Lower leg skin (tissue), 4 donors: ENCODE measurements at places on chromosomes 12 and 14. TPM values are rescaled to one million over a fixed set of nuclear protein-coding genes. Genes with fewer than 3 reads are reported as not detected.

GRCh38 chr14:75995372-75996041 lies 9.9 kb downstream of the IFT43 start:
- DNase-seq, result no peak

Gene AKAP6
- 4.1 TPM for total RNA-seq

GRCh38 chr14:72164420-72165228 lies 232.4 kb downstream of the RGS6 start:
- no peak for DNase-seq

DNA sequence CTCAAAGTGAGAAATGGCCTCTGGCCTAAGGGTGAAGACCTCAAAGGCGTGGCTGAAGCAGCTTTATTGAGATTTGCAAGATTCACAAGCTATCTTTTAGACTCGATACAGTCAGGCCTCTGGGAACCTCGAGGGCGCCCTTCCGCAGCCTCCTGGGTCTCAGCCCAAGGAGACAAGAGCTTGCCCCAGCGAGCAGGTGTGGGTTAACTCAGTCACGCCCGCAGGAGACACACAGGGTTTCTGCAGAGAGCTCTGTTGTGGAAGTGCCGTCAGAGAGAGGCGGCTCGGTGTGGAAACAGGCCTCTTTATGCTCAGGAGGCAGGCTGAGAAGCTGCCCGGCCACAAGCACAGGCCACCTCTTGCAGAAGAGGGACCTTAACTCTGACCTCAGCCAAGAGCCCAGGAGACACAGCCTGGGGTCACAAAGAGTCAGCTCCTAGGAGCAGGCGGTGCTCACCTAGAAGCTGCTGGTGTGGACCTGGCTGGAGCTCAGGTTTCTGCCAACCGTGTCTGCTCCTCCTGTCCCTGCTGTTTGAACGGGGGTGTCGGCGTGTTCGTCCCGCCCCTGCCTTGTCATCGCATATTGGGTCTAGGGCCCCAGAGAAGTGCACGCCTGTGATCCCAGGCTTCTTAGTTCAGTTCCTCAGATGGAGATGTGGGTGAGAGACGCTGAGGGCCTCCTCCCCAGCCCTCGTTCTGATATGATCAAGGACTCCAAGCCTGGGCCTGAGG lies 42.1 kb upstream of the FBRSL1 start:
- no peak for DNase-seq

GRCh38 chr14:105938055-105938863 lies 411.9 kb downstream of the TMEM121 start:
- DNase-seq, result peak; percentile 54

Gene SYCP3
- not detected for total RNA-seq

Gene SIX4
- 0.75 TPM for total RNA-seq

DNA sequence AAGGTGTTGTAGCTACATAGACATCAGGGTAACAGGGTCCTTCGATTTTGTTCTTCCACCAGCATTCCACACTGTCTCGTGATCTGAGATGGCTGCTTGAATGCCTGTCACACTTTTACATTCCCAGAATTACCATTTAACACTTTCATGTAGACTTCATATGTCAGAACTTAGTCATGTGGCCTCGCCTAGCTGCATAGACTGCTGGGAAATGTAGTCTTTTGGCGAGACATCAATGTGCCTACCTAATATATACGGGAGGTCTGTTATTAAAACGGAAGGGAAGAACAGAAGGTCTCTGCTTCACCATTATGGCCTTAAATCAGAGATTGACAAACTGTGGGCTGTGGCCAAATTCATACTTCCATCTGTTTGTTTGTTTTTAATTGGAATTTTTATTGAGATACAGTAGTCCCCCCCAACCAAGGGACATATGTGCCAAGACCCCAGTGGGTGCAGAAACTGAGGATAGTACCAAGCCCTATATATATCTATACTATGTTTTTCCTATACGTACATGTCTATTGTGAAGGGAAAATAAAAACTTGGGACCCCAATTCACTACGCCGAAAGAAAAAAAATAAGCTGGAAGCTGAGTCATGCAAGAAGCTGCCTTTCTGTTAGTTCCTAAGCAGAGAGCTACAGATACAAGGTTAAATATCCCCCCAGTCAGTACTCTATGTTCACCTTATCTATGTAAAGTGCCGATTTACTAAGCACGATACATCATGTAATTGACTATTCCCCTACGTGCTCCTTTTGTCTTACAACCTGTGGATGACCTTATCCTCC lies 11.3 kb upstream of the HRK start:
- DNase-seq, result no peak

GRCh38 chr12:10624605-10625004 lies 11.2 kb upstream of the MAGOHB start:
- DNase-seq, result no peak

Gene TSPAN19
- total RNA-seq, result not detected

DNA sequence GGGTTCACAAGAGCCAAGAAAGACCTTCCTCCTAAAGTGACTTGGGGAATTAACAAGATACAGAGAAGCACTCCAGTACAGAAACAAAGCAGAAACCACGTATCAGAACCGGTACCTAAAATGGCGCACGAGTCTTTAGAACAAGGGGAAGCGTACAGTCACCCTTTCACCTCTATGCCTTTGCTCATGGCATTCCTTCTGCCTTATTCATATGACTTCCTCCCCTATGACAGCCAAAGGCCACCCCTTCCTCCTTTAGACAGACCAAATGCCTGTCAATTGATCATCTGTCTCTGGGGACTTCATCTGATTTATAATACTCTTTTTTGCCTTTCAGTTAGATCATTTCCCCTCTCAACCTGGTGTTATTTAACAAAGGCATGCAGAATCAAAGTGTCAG lies 89.5 kb upstream of the OSBPL8 start:
- DNase-seq, result no peak

DNA sequence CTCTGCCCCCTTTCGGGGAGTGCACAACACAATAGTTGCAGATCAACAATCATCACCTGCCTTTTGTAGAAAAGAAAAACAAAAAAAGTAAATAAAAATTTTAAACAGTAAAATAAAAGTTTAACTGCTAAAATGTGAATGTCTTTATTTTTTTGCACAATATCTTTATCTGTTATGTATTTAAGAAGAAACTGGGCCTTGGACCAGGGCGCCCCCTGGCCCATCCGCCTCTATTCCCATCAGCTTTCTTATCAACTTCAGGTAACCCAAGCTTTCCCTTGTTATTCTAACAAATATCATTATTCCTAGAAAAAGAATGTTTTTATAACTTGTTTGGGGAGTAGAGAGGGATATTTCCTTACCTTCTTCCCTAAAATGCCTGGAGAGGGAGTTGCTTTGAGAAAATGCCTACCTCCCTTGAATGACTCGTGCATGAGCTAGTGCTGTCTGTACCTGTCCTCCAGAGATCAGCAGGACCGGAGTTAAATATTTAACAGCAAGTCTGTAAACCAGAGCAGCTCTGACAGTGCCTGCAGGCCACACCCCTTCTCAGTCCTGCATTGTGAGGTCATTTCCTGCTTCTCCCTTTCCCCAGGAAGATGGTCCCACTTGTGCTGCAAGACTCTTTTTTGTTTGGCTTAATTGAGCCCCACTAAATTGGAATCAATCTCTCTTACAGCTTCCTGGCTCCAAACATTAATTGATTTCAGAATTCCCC lies 192.8 kb upstream of the RGS6 start:
- DNase-seq, result no peak

- DNase-seq, result no peak
Observed at GRCh38 chr12:93645702-93646101, 31.5 kb upstream of the CRADD start.

DNA sequence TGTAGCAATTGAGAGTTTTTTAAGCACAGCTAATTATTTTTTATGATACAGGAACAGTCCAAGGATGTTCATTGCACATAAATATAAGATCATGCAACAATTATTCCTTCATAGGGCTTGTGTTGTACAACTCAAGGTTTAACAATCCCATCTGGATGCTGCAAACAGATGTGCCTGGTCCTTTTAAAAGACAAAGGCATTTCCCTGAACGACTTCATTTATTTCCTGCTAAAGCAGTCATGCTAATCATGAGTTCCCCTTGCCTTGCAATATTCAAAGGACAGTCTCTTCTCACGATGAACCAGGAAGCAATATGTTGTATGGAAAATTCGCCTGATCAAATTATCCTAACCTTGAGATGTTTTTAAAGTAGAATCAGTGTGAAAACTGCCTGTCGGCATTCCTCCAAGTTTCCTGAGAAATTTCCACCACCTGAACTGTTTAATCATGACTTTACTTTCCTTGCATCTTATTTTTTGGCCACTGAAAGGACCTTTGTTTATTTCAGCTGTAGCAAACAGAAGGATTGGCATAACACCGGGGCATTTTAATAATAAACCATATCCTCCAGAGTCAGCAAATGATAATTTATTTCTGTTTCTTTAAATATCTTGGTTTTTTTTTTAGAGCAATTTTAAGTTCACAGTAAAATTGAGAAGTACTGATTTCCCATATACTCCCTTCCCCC lies 33.9 kb upstream of the TSPAN8 start:
- DNase-seq, result no peak

DNA sequence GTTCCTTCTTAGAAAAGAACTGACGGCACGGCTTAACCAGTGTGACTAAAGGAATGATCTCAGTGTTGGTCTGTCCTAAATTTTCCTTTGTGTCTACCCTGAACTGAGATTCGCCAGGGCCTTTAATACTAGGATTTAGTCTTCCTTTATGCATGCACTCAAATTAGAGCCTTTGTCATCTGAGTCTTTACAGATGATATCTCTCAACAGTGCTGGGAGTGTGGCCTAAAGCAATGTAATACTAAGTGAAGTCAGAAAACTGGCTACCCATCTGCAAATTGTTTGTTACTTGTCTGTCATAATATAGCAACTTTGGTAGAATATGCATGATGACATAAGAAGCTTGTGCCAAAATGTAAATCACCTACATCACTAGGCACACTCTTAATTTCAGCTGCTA lies 95.4 kb downstream of the PTPRO start:
- no peak for DNase-seq

Gene GLI1
- 0.54 TPM for total RNA-seq

Gene ZFYVE26
- total RNA-seq, result 13.0 TPM
